ENCODE measurements at places on chromosomes 16 and 17.

GRCh38 chr16:2598133-2598641, 60.4 kb downstream of the PDPK1 start:
- no peak for DNase-seq

DNA sequence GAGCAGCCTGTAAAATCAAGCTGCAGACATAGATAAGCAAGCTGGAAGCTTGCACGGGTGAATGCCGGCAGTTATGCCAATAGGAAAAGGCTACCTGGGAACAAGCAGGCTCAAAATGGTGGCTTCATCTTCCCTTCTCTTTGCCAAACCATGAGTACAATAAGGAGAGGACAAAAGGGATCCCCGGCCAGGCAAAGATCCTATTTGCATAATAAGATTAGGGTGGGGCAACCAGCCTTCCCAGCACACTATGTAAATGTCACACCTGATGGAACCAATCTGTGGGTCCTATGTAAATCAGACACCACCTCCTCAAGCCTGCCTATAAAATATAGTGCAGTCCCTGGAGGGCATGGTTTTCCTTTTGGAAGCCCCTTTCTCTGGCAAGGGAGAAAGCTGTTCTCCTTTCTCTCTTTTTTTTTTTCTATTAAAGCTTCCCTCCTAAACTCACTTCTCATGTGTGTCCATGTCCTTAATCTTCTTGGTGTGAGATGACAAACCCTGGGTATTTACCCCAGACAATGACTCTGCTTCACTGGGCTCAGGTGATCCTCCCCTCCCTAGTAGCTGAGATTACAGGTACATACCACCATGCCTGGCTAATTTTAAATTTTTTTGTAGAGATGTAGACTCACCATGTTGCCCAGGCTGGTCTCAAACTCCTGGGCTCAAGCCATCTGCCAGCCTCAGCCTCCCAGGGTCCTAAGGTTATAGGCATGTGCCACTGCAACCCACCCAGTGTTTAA, 44.2 kb downstream of the PSMD12 start:
- DNase-seq = no peak

DNA sequence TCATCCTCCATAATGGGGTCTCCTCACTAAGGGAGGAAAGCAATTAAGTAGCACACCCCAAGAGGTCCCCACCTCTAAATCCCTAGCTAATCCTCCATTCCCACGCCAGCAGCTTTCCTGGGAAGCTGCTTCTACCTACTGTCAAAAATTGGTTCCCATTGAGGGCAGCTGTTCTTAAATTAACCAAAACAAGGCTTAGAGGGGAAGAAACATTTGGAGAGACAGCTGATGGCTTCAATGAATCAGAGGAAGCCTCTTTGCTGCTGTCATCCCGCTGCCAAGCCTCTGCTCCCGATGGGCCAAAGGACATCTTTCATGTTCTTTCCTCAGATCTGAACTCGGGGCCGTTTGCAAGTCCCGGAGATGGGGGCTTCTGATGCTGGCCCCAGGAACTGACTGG, 26.6 kb downstream of the AIPL1 start:
- DNase-seq = no peak

DNA sequence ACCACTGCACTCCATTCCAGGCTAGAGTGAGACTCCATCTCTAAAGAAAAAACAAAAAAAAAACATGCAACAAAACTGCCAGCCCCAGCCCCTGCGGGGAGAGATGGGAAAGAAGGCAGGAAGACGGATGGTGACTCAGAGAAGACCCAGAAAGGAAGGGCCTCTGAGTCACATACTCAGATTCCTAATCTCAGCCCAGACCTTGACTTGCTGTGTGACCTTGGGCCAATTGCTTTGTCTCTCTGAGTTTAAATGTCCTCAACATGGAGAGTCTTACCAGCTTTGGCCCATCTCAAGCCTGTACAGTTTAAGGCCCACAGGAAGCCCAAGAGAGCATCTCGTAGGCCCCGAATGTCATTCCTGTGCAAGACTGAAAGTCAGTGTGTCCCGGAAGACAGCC, 86.5 kb upstream of the LHX1 start:
- peak; percentile 77 for DNase-seq

DNA sequence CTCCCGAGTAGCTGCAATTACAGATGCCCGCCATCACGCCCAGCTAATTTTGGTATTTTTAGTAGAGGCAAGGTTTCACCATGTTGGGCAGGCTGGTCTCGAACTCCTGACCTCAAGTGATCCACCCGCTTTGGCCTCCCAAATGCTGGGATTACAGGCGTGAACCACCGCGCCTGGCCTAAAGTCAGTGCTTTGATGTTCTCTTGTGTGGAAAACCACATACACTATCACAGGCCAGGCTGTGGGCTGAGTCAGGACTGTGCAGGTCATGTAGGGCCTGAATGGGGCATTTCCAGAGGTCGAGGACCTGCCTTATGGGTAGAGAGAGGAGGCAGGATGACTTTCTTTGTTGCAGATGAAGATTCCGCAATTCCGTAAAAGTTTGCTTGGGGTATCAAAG, 5.1 kb upstream of the MT3 start:
- no peak for DNase-seq
